ENCODE measurements at places on chromosomes 11 and 22.
A peak's percentile ranks its signal among the peaks of the same experiment; 100 is the strongest.

- no peak overlapping the region for H3K4me3 ChIP-seq
- H3K36me3 ChIP-seq, result no peaks in the 10 kb centered on the region
- no peaks in the 10 kb centered on the region for H3K4me1 ChIP-seq
- H3K27ac ChIP-seq, result no peak overlapping the region
- peaks cover 2% of the 10 kb centered on the region for H3K27me3 ChIP-seq
Observed at GRCh38 chr11:6648501-6648900, 7.1 kb downstream of the DCHS1 start.

- no peaks in the 10 kb centered on the region for H3K36me3 ChIP-seq
- no peak overlapping the region for H3K27ac ChIP-seq
- peaks cover 6% of the 10 kb centered on the region for H3K4me1 ChIP-seq
- H3K27me3 ChIP-seq, result no peaks in the 10 kb centered on the region
Observed at GRCh38 chr11:86159581-86159891, 85.0 kb upstream of the EED start.

DNA sequence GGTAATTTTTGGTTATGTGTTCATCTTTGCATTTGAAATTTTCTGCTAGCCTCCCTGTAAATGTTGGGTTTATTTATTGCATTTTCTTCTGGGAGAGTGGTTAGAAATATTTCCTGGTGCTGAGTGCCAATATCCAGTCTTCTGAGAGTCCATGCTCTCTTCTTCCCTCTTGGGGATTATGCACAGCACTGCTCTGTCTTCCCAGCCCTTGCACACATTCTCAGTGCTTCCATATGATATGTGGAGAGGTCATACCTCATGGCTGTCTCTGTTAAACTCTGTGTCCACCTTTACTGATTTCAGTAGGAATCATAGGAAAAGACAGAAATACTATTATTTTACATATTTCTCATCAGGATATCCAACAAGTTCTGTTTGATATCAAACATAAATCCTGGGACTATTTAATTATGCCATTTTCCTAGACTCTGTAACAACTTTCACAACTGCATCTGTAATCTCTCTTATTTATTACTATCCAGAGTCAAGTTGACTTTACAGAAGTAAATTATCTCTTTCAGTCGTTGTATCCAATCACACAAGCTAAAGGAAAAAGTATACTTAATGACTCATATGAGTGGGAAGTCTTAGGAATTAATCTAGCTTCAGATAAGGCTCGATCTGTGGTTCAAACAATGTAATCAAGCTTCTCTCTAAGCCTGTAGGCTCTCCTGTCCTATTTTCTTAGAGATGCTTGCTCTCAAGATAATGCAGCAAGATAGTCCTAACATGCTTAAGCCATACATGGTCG is 2.7 kb upstream of the NXPE1 start:
- H3K36me3 ChIP-seq, result no peaks in the 10 kb centered on the region
- H3K27me3 ChIP-seq, result no peaks in the 10 kb centered on the region
- no peak overlapping the region for H3K4me3 ChIP-seq
- no peak for DNase-seq
- H3K27ac ChIP-seq, result no peak overlapping the region

DNA sequence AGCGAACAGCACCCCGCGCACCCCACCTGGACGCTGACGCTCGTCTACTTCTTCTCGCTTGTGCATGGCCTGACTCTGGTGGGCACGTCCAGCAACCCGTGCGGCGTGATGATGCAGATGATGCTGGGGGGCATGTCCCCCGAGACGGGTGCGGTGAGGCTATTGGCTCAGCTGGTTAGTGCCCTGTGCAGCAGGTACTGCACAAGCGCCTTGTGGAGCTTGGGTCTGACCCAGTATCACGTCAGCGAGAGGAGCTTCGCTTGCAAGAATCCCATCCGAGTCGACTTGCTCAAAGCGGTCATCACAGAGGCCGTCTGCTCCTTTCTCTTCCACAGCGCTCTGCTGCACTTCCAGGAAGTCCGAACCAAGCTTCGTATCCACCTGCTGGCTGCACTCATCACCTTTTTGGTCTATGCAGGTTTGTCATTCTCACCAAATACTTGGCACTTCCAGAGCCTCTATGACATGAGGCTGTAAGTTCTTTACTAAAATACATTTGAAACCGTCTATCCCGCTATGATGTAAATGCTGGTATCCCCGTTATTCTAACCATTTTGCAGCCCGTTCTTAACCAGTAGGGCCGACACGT is 535 bp downstream of the AQP11 start:
- H3K4me1 ChIP-seq, result peaks cover 17% of the 10 kb centered on the region
- H3K36me3 ChIP-seq, result peaks cover 10% of the 10 kb centered on the region
- peak; percentile 25 for DNase-seq
- peaks cover 3% of the 10 kb centered on the region for H3K27me3 ChIP-seq

GRCh38 chr11:87263979-87264378 is 226.2 kb downstream of the TMEM135 start:
- peak overlapping the region; percentile 79 for H3K27ac ChIP-seq
- H3K27me3 ChIP-seq, result no peaks in the 10 kb centered on the region
- H3K36me3 ChIP-seq, result peaks cover 3% of the 10 kb centered on the region
- H3K4me3 ChIP-seq, result no peak overlapping the region
- DNase-seq, result no peak

DNA sequence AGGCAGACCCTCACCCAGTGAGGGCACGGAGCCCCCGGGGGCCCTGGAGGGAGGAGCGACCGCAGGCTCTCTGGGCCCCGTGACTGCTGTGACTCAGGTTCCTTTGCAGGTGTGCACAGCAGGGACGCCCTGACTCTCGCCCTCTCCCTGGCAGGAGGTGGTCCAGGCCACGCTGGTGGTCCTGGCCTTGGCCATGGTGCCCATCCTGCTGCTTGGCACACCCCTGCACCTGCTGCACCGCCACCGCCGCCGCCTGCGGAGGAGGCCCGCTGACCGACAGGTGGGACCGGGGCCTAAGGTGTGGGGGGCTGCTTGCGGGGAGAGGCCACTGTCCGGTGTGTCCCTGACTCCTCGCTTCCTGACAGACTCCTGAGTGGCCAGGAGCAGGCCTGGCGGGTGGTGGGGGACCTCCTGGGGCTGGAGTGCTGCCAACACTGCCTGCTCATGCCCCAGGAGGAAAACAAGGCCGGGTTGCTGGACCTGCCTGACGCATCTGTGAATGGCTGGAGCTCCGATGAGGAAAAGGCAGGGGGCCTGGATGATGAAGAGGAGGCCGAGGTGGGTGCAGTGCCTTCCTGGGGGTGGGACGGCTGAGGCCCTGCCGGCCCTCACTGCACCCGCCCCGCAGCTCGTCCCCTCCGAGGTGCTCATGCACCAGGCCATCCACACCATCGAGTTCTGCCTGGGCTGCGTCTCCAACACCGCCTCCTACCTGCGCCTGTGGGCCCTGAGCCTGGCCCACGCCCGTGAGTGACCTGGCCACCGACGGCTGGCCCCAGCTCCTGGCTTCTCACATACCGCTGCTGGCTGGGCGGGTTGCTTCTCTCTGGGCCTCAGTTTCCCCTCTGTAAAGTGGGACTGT is 10.9 kb downstream of the TCIRG1 start:
- DNase-seq, result no peak
- no peak overlapping the region for H3K27ac ChIP-seq
- H3K4me1 ChIP-seq, result peaks cover 4% of the 10 kb centered on the region
- no peaks in the 10 kb centered on the region for H3K27me3 ChIP-seq

DNA sequence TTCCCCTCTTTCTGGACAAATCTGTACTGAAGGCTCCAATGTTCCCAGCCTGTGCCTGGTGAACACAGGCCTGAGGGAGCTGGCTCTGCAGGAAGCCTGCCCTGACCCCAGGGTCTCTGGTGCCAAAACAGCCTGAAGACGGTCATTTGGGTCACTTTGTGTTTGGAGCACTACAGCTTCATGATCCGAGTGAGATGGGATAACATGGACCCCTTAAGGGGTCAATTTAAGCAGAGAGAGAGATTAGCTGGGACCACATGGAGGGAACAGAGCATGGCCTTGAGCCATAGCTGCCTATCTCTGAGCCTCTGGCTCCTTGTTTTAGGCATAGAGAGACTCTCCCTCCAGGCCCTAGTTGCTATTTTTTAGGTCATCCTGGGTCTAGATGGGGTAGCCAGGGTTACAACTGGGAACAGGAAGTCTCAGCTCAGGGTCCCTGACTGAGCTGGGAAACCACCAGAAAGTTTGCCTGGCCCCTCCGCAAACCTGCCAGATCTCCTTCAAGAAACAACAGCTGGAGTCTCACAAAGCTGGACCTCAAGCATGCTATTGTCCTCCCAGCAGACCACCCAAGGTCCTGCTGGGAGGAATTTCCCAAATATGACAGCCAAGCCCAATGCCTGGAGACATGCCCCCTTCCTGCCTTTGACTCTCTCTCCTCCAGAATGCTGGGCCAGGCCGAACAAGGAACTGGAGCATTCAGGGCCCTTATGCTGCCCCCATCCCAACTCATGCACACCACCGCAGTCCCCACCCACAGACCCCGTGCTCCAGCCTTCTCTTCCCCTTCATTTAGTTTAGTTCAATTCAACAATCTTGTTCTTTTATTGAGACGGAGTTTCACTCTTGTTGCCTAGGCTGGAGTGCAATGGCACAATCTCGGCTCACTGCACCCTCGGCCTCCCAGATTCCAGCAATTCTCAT is 4.0 kb downstream of the SLCO2B1 start:
- H3K27ac ChIP-seq, result peak overlapping the region; percentile 62
- H3K4me3 ChIP-seq, result no peak overlapping the region
- H3K4me1 ChIP-seq, result peaks cover 6% of the 10 kb centered on the region
- H3K36me3 ChIP-seq, result no peaks in the 10 kb centered on the region
- H3K27me3 ChIP-seq, result no peaks in the 10 kb centered on the region

- H3K4me1 ChIP-seq, result peaks cover 20% of the 10 kb centered on the region
- no peak overlapping the region for H3K4me3 ChIP-seq
- H3K27ac ChIP-seq, result no peak overlapping the region
- DNase-seq, result no peak
- peaks cover 26% of the 10 kb centered on the region for H3K27me3 ChIP-seq
Observed at GRCh38 chr11:123410218-123410549, 19.9 kb upstream of the GRAMD1B start.

GRCh38 chr11:88402192-88402715 is 64.7 kb upstream of the CTSC start:
- no peak for DNase-seq
- H3K36me3 ChIP-seq, result no peaks in the 10 kb centered on the region
- peak overlapping the region; percentile 83 for H3K27ac ChIP-seq
- H3K27me3 ChIP-seq, result no peaks in the 10 kb centered on the region

GRCh38 chr22:35539487-35539886 is 1.1 kb upstream of the RASD2 start:
- peaks cover 69% of the 10 kb centered on the region for H3K27me3 ChIP-seq
- peak overlapping the region; percentile 57 for H3K4me3 ChIP-seq
- H3K36me3 ChIP-seq, result no peaks in the 10 kb centered on the region
- H3K27ac ChIP-seq, result no peak overlapping the region

- peak overlapping the region; percentile 49 for H3K4me3 ChIP-seq
- peak overlapping the region; percentile 89 for H3K27ac ChIP-seq
- H3K27me3 ChIP-seq, result no peaks in the 10 kb centered on the region
- no peaks in the 10 kb centered on the region for H3K36me3 ChIP-seq
- peak; percentile 20 for DNase-seq
- peaks cover 30% of the 10 kb centered on the region for H3K4me1 ChIP-seq
Observed at GRCh38 chr11:113147249-113147648, 167.1 kb upstream of the TTC12 start.

DNA sequence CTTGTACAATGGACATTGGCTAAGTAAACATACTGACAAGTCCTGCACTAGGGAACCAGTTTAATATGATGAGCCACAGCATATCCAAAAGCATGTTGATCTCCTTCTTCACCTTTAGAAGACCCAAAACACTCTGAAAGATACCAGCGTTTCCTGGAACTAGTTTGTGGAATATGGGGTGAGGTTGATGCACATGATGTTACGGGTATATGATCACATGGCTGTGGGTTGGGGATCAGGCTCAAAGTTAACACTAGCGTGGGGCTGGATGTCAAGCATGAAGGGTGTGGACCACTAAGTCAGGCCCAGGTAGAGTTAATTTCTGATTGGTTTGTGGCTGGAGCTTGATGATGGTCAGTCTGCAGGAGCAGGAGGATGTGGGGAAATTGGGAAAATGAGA is 9.0 kb downstream of the IGLL5 start:
- no peaks in the 10 kb centered on the region for H3K4me1 ChIP-seq
- H3K36me3 ChIP-seq, result no peaks in the 10 kb centered on the region
- peaks cover 73% of the 10 kb centered on the region for H3K27me3 ChIP-seq

GRCh38 chr11:2995031-2995561 is 3.0 kb upstream of the NAP1L4 start:
- H3K4me1 ChIP-seq, result peaks cover 8% of the 10 kb centered on the region
- no peak for DNase-seq
- H3K27ac ChIP-seq, result no peak overlapping the region
- H3K27me3 ChIP-seq, result no peaks in the 10 kb centered on the region
- peak overlapping the region; percentile 51 for H3K4me3 ChIP-seq

DNA sequence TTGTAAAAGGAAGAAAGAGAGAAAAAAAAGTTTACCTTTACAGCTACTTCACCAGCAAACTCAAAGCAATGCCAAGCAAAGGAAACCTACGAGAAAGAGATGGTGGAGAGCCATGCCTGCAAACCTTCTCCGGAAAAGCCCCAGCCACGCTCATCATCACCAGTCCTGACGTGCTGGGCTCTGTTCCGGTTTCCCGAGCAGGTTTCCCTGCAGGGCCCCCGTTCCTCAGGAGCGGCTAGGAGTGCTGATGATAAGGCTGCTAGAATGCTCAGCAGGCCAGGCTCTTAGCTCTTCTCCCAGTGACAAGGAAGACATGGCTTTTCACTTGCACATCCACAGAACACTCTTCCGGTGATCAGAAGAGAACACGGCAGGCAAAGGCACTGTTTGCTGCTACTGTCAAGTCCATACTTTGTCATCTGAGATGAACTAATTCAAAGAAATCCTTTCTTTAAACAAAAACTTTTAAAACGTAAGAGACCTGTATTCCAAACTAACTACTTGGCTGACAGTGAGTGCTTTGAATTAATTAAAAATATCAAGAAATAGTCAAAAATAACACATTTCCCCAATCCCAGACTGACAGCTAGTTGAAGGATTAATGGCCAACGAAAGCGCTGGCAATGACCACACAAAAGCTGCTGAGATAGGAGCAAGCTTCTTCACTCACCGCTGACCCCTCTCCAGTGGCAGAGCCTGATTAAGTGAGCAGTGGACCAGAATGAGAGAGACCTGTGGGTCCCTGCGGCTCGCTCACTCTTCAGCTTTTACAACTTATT is 35.8 kb downstream of the DUSP8 start:
- no peak overlapping the region for H3K27ac ChIP-seq
- H3K27me3 ChIP-seq, result peaks cover 28% of the 10 kb centered on the region
- H3K4me1 ChIP-seq, result no peaks in the 10 kb centered on the region
- peak overlapping the region; percentile 44 for H3K4me3 ChIP-seq

GRCh38 chr11:15772981-15773380 is 583.4 kb downstream of the SOX6 start:
- no peaks in the 10 kb centered on the region for H3K27me3 ChIP-seq
- peaks cover 26% of the 10 kb centered on the region for H3K4me1 ChIP-seq
- no peaks in the 10 kb centered on the region for H3K36me3 ChIP-seq
- no peak overlapping the region for H3K27ac ChIP-seq

Data from neural crest cell (in vitro differentiated cells).